ENCODE measurements at places on chromosomes 3 and 15.

DNA sequence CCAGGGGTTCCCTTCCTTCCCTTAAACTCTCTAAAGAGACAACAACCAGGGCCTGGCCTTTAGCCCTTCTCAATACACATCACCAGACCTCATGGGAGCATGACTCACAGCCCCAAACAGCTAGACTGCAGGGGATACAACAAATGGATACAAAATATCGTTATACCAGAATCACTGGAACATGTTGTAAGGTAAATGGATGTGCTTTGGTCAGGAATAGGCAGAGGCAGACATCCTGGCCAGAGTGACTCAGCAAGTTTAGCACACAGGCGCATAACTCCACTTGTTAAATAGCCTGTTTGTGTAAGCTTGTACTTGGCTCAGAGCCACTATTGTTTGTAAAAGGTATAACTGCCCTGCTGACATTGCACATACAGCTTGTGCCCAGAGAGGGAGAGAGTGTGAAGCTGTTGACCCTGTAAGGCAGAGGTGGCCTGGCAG, 18.3 kb downstream of the TMED3 start:
- no peak for DNase-seq

DNA sequence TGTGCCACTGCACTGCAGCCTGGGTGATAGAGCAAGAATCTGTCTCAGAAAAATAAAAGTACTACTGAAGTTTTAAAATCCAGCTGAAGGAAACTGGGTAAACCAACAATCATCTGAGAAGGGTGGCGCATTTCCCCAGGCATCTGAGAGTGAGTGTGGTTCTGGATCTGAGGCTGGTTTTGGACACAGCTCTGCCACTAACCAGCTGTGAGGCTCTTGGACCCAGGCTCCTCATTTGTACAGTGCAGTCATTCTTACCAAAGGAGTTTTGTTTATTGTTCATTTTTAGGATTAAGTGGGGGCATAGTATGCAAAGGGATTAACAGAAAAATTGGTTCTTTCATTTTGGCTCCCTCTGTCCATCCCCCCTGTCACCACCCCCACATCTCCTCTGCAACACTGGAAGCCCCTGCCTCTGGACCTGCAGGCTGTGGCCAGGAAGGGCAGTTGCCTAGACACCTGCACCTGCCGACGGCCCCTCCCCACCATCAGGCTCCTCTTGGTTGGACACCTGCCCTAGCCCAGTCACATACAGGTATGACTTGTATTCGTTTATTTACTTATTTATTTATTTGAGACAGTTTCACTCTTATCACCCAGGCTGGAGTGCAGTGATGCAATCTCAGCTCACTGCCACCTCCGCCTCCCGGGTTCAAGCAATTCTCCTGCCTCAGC, 8.8 kb downstream of the NUP210 start:
- DNase-seq: no peak

- no peak for DNase-seq
Observed at GRCh38 chr3:25120665-25121064, 307.4 kb upstream of the RARB start.

DNA sequence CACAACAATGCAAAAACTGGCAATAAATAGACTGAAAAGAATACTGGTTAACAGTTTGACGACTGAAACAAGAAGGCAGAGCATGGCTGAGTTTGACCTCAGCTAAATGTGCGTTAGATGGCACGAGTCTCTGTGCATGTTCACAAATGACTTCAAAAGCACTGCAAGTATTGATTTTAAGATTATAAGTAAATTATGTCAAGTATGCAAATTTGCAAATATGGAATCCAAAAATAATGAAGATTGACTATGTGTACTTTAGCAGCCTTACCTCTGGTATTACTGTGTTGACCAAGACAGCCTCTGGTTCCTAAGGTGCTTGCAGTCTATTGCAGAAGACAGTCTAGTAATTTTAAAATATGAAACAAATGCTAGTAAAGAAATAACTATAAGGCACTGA, 2.6 kb upstream of the EIF5A2 start:
- DNase-seq: no peak

DNA sequence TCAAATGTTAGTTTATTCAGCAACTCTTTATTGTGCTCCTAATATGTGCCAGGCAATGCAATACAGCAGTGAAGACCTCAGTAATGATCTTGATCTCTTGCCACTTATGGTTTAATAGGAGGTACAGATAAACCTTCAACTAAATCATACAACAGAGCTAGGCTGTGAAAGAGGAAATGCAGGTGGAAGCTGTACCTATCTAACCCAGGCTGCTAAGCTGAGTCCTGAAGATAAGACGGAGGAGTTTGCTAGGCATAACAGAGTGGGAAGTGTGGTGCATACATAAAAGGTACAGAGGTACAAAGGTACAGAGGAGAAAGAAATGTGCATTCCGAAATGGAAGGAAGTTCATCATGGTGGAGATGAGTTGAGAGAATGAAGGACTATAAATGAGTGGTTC, 35.0 kb downstream of the KBTBD8 start:
- DNase-seq: no peak

DNA sequence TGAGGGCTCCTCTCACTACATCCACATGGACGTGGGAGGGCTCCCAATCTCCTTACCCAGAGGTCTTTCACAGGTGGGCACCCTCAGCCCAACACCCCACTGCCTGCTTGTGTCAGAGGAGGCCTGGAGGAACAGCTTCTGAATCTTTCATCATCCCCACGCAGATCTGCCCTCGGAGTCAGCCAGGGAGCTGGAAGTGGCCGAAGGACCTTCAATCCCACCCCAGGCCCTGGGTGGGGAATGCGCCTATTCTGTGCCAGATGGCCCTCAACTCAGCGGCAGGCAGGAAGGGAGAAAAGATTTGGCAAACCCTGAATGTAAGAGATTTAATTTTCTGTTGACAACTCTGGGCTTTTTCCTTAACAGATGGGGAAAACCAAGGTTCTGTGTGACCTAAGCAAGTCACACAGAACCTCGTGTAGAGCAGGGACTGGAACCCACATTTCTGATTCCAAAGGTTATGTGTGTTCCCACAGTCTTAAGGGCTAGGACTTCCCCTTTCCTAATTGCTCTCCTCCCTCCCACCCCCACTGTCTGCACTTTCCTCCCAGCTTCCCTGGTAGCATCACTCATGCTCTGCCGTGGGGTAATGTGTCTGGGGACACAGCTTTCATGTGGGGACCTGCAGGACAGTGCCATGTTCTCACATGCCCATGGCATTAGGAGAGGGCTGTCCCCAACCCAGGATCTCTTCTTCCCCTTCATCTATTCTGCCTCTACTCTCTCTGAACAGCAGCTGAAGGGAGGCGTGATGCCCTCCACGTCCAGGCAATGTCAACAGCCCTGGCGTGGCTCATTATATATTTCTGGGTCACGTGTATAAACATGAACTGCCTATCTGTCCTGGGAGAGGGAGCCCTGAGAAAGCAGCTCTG, 98.1 kb downstream of the SEMA5B start:
- DNase-seq: no peak

DNA sequence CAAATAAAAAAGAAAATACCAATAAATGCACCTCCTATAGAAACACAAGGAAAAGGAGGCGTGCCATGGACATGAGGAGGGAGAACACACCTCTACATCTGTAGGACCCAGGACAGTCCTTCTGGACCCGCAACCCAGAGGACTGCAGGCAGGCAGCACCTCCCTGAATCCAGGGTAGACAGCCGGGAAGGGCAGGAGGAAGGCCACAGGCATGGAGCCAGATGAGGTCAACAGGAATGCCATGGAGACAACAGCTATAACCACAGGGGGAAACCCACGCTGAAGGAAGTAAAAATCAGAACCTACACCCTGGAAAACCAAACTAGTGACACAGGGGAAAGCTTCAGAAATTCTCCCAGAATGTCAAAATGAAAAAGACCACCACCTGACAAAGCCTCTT, 248.8 kb upstream of the NSMCE3 start:
- DNase-seq: no peak

DNA sequence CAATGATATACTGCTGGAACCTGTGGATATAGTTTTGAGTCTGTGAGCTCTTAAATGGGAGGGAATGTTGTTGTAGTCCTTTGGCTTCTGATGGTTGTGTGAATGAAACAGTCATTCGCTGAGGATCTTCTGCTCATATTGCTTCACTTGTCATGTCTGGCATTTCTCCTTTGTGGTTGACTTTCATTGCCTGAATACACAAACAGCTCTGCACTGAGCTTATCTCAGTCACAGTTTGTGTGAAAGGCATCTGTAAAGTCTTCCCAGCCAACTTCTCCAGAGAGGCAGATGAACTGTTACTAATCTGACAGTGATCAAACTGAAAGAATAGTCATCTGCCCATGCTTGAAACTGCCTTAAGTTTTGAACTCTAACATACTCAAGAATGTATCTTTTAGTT, 59.8 kb downstream of the TMED3 start:
- no peak for DNase-seq

GRCh38 chr3:71461749-71462483, 121.6 kb downstream of the FOXP1 start:
- no peak for DNase-seq

DNA sequence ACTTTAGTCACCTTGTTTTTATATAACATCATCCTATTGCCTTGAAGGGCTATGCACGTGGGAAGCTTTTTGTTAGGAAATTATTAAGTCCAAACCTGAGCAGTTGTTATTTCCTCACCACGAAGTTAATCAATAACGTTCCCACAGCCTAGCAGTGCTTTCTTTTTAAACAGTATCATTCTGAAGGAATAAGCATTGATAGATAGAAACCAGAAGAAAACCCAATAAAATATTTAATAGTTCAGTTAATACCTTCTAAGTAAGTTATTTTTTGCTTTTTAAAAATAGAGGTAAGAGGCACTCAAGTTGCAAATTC, 149.3 kb downstream of the KCNMB2 start:
- no peak for DNase-seq

GRCh38 chr3:156144060-156144459, 23.7 kb downstream of the KCNAB1 start:
- no peak for DNase-seq

GRCh38 chr3:197286678-197287077, 11.7 kb downstream of the DLG1 start:
- no peak for DNase-seq

DNA sequence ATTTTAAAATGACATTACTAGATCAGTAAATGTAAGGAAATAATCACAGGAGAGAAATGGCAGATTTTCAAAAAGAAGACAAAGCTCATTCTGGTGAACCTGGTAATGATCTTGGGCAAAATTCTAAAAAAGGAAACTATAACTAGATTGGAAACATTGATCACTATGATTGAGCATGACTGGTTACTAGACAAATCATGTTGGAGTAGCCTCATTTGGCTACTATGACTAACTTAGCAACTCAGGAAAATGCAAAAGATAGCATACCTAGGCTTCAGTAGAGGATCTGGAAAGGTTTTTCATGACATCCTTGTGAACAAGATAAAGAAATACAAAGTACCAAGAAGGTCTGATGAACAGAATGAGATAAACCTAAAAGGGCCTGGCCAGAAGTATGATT, 7.6 kb upstream of the TMF1 start:
- no peak for DNase-seq

All from activated CD4-positive, alpha-beta T cell treated with anti-CD3 and anti-CD28 coated beads for 24 hours (primary cell).